ENCODE measurements at places on chromosomes 1 and 21.
A peak's percentile ranks its signal among the peaks of the same experiment; 100 is the strongest.

GRCh38 chr1:93961906-93962305, 52.7 kb upstream of the GCLM start:
- no peak for DNase-seq

- peak; percentile 53 for DNase-seq
These were observed 1.4 kb downstream of the APP start for GRCh38 chr21:26169061-26169610.

DNA sequence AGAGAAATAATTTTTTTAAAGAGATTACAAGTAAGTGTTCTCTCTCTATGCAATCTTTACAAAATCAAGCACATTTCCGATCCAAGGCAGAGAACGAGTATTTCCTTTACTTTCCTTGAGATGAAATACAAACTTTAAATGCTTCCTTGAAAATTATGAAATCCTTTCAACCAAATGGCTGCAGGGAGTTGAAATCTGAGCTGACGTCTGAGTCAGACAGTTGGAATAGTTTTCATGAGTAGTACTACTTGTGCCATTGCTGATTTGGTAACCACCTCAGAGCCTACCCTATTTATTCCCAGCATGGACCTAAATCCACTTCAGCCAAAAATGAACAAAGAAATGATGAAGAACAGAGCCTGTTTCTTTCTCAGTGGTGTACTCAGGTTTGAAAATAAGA, 183.6 kb downstream of the GIPC2 start:
- DNase-seq, result no peak

- peak; percentile 74 for DNase-seq
These were observed at the start of gene SH2D5 for GRCh38 chr1:20732588-20733359. Gene SH2D5 (minus strand): TSS chr1:20732703. CDS start chr1:20728044, 4,659 bp downstream.

DNA sequence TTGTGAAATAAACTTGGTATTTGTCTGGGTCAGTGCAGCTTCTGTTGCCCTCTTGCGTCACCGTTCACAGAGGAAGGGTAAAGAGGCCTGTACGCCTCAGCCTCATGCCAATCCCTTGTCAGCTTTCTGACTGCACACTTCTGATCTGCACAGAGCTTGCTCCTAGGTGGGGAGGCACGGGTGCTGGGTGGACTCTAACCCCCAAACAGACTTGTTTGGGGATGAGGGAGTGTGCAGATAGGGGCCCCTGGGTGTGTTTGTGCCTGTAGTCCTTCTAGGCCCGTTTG, 803 bp upstream of the B4GALT2 start:
- DNase-seq, result no peak

DNA sequence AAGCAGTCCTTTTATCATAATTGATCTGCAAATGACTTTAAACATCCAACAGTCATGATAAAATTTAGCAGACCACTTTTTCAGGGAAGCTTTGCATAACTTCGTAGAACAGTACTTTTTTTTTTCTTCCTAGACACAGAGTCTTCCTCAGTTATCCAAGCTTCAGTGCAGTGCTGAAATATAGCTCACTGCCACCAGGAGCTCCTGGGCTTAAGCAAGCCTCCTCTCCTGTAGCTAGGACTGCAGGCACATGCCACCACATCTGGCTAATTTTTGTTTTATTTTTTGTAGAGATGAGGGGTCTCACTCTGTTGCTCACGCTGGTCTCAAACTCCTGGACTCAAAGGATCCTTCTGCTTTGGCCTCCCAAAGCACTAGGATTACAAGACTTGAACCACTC, 3.8 kb downstream of the F13B start:
- no peak for DNase-seq
